Activated naive CD4-positive, alpha-beta T cell (primary cell): ENCODE measurements at places on chromosomes 12 and 14.

- DNase-seq: no peak
Measured at GRCh38 chr12:90100579-90100978, 391.9 kb upstream of the ATP2B1 start.

DNA sequence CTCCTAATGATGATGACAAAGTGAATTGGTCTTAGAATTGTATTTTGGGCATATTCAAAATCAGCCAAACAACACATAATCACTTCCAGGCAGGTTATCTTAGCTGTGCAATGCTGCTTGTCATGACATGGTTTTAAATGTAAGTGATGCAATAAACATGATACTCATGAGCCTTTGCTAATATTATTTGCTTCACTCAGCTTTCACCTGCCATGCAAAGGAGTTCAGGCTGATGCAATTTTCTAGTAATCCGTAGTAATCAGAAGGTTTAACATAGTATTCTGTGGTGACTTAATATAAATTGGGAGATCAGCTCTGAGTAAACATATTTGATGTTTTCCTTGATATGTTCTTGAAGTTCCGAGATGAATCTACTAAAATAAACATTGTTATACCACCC lies 29.1 kb downstream of the TMEM260 start:
- no peak for DNase-seq

- DNase-seq: no peak
Measured at GRCh38 chr12:124039276-124039675, 66.3 kb downstream of the ZNF664 start.

DNA sequence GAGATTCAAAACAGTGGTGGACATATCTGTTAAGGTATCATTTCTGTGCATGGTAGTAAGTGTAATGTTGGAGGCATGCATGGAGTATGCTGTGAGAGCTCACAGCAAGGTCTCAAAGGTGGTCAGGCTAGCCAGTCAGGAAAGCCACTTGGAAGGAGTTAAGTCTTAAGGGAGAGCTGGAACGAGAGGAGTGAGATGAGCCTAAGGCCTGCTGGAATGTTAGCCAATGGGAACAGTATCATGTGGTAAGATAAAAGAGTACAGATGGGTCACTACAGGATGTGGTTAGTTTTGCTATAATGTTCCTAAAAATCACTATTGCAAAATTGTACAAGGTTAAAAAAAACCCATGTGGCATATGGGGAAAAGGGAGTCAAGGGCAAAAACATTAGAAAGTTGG lies 311.7 kb upstream of the E2F7 start:
- DNase-seq: no peak

DNA sequence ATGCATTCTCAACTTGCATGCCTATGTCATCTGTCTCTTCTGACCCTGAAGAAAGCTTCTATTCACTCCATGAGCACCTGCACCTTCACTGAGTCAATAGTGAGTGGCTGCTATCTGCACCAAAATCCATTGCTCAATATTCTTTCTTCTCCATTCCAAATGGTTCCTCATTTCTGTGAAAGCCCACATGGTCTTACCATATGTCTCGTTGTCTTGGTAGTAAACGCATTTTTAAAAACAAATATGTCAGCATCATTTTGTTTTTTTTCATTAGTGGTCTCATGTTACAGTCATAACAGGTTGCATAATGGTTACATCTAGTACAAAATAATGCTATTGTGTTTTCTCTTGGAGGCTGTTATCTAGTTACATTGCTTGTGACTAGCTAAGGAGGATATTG lies 106.9 kb upstream of the CPM start:
- no peak for DNase-seq
